ENCODE measurements at places on chromosomes 16 and 17. TPM values are rescaled to one million over a fixed set of nuclear protein-coding genes. Genes with fewer than 3 reads are reported as not detected.

Gene CTRL
- total RNA-seq, result not detected

Gene NPTX1
- total RNA-seq, result not detected

Gene EARS2
- total RNA-seq, result 33.3 TPM

Gene GAN
- total RNA-seq, result 7.8 TPM

Gene CD19
- total RNA-seq, result not detected

Gene CD300LB
- not detected for total RNA-seq

Gene GPR139
- total RNA-seq, result not detected

Gene PRSS21
- 7.5 TPM for total RNA-seq

Gene CHST5
- not detected for total RNA-seq

Gene LRRC3C
- total RNA-seq, result not detected

Gene SNAI3
- total RNA-seq, result 0.71 TPM

Gene TRAPPC1
- total RNA-seq, result 88.2 TPM

Gene WSCD1
- total RNA-seq, result not detected

Gene OSGIN1
- 3.9 TPM for total RNA-seq

Gene NFATC2IP
- 17.4 TPM for total RNA-seq

Gene HS3ST6
- total RNA-seq, result 2.7 TPM

Gene PYY
- not detected for total RNA-seq

Gene DLX4
- 0.14 TPM for total RNA-seq

Gene RBFOX1
- not detected for total RNA-seq

Gene BIRC5
- total RNA-seq, result 52.2 TPM

Gene TBC1D26
- not detected for total RNA-seq

Gene ABCC12
- not detected for total RNA-seq

Gene SLC35G6
- total RNA-seq, result not detected

Gene KRT20
- not detected for total RNA-seq

Gene GP1BA
- not detected for total RNA-seq

Gene CACNG4
- 0.99 TPM for total RNA-seq

Gene OTOA
- total RNA-seq, result not detected

Gene METTL9
- 166 TPM for total RNA-seq

Gene LRRC37A
- total RNA-seq, result 0.49 TPM

Gene KRTAP16-1
- total RNA-seq, result not detected

Gene CACNG3
- total RNA-seq, result not detected
